ENCODE measurements at places on chromosomes 2 and 18. TPM values are rescaled to one million over a fixed set of nuclear protein-coding genes. Genes with fewer than 3 reads are reported as not detected.

DNA sequence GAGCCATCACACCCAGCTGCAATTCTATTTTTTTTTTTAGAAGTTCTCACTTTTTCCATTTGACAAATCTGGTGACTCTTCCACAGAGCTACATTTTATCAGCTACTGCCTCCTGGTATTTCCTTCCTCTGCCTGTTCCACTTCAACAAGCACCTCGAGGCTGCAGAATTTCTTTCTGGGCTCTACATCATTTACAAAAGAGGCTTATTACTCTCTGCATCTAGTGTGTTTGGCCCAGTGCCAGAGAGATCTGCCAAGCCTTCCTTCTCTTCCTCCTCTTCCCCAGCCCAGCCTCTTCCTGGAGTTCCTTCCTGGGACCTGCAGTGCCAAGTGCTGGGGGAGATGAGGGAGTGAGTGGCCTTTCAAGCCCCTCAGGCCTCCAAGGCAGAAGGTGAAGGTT lies 119.6 kb upstream of the ITGA6 start:
- peak; percentile 67 for DNase-seq
- no peaks in the 10 kb centered on the region for H3K36me3 ChIP-seq
- no peak overlapping the region for H3K4me3 ChIP-seq

DNA sequence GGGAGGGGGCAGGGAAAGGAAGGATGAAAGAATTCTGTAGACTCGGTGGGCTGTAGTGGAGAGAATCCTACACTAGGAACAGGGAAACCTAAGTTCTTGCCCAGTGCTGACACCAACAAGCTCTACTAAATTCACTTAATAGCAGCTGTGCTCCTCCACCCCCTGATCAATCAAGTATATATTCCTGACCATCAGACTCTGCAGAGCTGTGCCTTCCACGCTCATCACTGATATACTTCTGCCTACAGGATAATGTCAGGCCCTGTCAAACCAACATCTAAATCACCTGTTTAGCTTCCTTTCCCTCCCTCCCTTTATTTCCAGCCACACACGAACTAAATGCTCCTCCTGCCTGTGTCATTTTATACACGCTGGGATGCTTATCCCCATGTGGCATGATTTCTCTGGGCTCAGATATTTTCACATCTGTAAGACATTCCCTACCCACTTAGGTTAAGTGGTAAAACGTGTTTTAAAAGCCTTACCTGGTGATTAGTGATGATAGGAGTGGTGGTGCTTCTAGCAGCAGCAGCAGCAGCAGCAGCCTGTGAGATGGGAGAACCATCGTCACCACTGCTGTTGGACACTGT lies 301.9 kb downstream of the LRRTM1 start:
- no peaks in the 10 kb centered on the region for H3K36me3 ChIP-seq
- no peak overlapping the region for H3K4me3 ChIP-seq
- no peak for DNase-seq
- peaks cover 10% of the 10 kb centered on the region for H3K4me1 ChIP-seq

DNA sequence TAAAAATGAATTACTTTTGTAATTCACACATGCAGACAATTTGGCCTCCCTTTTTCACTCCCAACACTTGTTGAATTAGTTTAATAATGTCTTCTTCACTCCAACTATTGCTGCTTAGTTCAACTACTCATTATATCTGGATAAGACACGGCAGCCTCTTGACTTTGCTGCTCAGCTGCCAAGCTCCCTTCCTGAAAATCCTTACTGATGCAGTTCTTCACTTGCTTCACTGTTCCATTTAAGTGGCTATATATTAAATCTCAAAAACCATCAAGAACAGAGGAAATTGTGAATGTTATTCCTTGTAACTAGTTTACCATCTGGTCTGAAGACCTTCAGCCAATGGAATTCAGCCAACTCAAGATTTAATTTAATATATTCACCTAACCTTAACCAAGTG lies 127.1 kb downstream of the NCOA1 start:
- no peaks in the 10 kb centered on the region for H3K36me3 ChIP-seq
- DNase-seq, result peak; percentile 20
- H3K4me3 ChIP-seq, result no peak overlapping the region
- no peaks in the 10 kb centered on the region for H3K27me3 ChIP-seq
- H3K27ac ChIP-seq, result no peak overlapping the region

DNA sequence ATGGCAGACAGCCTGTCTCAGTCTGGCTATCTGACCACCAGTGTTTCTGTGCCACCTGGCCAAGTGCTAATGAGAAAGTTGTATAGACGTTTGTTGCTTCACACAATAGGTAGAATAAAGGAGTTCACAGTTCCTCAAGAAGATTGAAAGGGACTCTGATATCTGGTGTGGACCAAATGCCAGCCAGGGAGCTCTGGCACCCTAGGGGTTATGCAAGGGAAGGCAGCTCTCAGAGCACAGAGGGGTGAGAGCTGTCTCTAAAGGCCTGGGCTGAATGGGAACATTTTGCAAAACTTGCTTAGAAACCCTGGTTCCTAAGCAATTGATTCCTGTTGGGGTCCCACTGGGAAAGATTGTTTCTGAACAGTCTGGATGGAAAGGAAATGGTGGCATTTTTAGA lies 553.8 kb downstream of the EPHA4 start:
- no peaks in the 10 kb centered on the region for H3K27me3 ChIP-seq
- H3K27ac ChIP-seq, result no peak overlapping the region
- no peaks in the 10 kb centered on the region for H3K36me3 ChIP-seq
- H3K4me1 ChIP-seq, result no peaks in the 10 kb centered on the region

DNA sequence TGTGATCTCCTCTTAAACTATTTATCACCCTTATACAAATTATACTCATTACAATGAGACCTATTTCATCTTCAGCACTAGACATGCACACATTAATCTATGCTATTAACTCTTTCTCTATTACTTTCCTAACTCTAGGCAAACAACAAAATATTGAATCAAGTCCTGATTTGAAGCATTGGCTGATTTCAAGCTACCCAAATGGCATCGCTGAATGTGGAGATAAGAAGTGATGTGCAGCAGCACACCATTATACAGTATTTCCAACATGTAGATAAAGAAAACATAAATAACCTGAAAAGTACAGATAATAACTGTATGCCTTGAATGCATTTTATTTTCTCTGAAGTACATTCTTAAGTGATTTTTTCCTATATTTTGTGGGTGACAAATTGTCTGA lies 268.6 kb upstream of the GULP1 start:
- H3K4me1 ChIP-seq, result no peaks in the 10 kb centered on the region
- H3K4me3 ChIP-seq, result no peak overlapping the region
- no peak for DNase-seq
- H3K27ac ChIP-seq, result no peak overlapping the region
- no peaks in the 10 kb centered on the region for H3K36me3 ChIP-seq
- H3K27me3 ChIP-seq, result no peaks in the 10 kb centered on the region

DNA sequence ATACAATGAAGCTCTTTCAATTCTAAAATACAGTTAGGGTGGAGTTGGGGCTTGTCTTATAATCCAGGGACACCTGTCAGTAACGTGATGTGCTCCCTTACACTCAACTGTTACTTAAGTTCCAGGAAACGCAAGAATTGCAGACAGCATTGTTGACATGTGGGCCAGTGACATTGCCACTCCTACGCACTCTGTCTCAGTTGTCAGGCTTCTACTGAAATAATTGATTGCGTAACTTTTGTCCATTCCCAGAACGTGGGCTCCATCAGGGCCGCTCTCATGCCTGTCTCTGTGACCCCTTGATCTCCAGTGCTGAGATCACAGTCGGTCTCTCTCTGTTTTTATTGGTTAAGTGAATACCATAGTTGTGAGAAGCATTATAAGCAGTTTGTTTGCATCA lies 487.8 kb downstream of the GALR1 start:
- no peak for DNase-seq
- H3K27ac ChIP-seq, result no peak overlapping the region
- H3K4me3 ChIP-seq, result no peak overlapping the region

GRCh38 chr2:239777219-239777618 lies 247.9 kb downstream of the NDUFA10 start:
- no peaks in the 10 kb centered on the region for H3K36me3 ChIP-seq
- no peak for DNase-seq
- H3K4me1 ChIP-seq, result no peaks in the 10 kb centered on the region
- H3K27me3 ChIP-seq, result no peaks in the 10 kb centered on the region

The DPP4 gene
- polyA plus RNA-seq, result 14.9 TPM

The DNAH7 gene
- 1.9 TPM for polyA plus RNA-seq

The NETO1 gene
- not detected for polyA plus RNA-seq

Measured in lung (tissue), 17 donors.